ENCODE measurements at places on chromosomes 11 and 22. TPM values are rescaled to one million over a fixed set of nuclear protein-coding genes. Genes with fewer than 3 reads are reported as not detected.
A peak's percentile ranks its signal among the peaks of the same experiment; 100 is the strongest.

Gene C22orf42
- 13.9 TPM for total RNA-seq

Gene UPB1
- total RNA-seq, result 0.75 TPM

Gene TREH
- not detected for total RNA-seq

Gene FAM180B
- 0.29 TPM for total RNA-seq

Gene ANKK1
- 0.41 TPM for total RNA-seq

Gene HMOX1
- total RNA-seq, result 6.4 TPM

Gene TMEM191B
- total RNA-seq, result 2.2 TPM

Gene SCUBE1
- 4.5 TPM for total RNA-seq

Gene NCAM1
- 27.3 TPM for total RNA-seq

DNA sequence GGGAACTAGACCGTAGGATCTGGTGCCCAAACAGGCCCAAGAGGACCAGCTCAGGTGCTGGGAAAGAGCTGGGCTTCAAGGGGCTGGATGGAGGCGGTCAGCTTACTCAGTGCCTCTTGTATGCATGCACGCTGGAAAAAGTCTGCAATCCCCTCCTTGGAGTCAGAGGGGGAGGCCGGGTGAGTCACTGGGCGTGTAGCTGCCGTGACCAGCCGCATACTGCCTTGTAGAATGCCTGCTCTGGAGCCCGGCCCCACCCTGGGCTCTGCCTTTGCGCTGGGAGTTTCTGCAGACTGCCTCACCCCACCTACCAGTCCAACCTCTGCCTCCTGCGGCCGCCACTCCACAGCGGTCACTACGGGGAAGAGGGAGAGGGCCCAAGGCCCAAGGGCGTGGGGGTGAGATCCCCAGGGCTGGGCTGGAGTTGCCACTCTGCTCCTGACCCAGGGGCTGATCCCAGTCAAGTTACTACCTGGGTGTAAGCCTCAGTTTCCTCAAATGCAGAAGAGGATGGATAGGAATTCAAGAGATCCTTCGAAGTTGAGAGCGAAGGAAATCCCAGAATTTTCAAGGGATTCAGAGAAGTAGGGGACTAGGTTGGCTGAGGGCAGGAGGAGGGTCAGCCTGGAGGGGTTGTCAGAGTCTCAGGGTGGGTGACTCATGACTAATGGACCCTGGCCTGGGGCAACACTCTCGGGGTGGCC, 4.2 kb downstream of the MRGPRF start:
- no peak for DNase-seq

GRCh38 chr11:121552154-121552553, 99.4 kb upstream of the SORL1-AS1 start:
- DNase-seq, result no peak

GRCh38 chr11:34846467-34846866, 69.7 kb downstream of the APIP start:
- no peak for DNase-seq

GRCh38 chr11:30228323-30228884, 2.4 kb upstream of the FSHB start:
- no peak for DNase-seq

- no peak for DNase-seq
These were observed 1.8 kb downstream of the RCN1 start for GRCh38 chr11:32092581-32093170.

- no peak for DNase-seq
These were observed 544.6 kb upstream of the B3GAT1 start for GRCh38 chr11:134956450-134957210.

DNA sequence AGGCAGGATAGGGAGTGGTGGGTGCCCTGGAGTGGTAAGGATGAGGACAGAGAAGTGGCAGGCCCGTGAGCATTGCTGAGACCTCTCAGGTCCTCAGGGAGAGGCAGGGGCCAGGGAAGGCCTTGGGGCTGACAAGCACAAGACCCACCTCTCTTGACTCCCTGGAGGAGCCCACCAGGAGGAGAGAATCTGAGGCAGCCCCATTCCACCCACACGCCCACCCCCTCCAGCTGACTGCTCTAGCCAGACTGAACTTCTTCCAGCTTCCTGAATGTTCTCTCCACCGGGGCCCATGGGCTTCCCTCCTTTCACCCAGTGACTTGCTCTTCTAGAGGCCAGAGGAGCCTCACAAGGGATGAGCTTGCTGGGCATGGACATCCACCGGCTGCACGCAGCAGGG, 1403.0 kb downstream of the BRD1 start:
- DNase-seq, result no peak

DNA sequence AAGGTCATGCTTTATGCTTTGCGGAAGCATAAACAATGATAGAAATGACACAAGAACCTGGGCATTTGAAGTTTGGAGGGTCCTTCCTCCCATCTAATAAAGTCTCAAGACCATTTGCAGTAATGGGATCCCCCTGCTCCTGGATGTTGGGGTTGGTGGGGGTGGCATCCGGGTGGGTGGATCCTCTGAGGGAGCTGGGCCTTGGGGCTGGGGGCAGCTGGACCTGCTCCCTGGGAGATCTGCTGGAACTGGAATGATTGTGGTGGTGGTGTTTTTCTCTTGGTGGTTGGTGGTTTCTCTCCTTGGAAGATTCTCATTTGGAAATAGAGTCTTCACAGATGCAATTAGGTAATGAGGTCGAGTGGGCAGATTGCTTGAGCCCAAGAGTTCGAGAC, 2.2 kb upstream of the NAP1L4 start:
- DNase-seq, result no peak

- DNase-seq, result no peak
These were observed 107.0 kb downstream of the STIM1 start for GRCh38 chr11:3962406-3962840.

GRCh38 chr22:49450498-49450897, 377.2 kb downstream of the BRD1 start:
- no peak for DNase-seq

DNA sequence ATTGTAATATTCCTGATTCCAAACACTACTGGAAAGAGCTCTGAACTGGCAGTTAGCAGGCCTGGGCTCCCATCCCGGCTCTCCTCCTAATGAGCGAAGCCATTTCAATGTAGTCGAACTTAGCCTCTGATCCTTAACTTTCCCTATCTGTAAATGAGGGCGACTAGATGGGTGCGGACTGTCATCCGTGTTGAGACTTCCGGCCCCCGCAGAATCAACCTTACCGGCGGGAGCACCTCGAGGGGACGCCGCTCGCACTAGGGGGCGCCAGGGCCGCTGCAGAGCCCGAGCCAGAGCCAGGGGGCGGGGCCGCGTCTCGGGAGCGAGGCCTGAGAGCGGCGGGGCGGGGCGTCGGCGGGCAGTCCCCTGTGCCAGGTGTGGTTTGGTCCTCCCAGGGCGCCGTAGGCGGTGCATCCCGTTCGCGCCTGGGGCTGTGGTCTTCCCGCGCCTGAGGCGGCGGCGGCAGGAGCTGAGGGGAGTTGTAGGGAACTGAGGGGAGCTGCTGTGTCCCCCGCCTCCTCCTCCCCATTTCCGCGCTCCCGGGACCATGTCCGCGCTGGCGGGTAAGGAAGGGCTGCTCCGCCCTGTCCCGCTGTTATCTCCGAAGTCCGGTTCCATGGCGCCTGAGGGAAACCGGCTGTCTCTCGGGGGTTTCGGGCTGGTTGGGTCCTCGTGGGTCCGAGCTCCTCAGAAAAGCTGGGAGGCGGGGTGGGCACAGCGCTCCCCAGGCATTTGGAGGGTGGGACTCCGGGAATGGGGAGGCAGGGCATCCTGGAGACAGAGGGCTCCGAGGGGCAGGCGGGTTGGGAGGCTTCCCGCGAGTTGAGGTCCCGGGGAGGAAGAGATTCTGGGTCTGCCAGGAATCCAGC, at the start of gene LIMK2:
TSS of gene LIMK2 (plus strand) at position 437 of the 869 bp plus-strand sequence. CDS start at position 548, 111 bp downstream.
- peak; percentile 97 for DNase-seq

- DNase-seq, result no peak
These were observed 59.0 kb downstream of the ARL14EP start for GRCh38 chr11:30381879-30382278.

DNA sequence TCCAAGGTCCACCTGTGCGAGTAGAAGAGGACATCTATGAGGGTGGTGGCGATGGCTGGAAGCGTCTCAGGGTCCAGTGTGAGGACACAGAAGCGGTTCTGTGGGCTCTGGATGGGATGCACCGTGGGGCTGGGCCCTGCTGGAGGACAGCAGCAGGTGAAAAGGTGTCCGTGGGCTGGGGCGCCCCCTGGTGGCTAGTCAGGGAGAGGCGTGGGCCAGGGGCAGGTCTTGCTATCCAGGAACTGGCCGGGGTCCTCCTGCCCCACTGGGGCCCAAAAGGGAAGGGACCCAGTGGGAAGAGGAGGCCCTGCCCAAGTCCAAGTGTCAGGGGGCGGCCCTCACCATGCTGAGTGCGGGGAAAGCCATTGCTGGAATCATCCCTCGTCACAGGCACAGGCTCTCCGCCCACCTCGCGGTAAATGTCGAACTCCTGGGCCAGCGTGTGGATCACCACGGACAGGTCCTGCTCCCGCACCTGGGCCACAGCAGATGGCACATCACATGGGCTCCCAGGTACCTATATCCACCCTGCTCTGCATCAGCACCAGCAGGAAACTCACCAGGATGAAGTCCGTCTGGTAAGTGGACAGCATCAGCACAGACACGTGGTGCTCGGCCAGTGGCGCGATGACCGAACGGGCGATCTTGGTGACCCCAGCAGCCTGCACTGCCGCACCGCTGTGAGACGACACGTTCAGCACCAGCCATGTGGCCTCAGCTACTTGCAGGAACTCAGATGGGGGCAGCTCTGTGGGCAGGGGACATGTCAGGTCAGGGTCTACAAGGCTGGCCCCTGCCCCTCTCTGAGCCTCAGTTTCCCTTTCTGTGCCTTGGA, 2.3 kb downstream of the CASTOR1 start:
- peak; percentile 75 for DNase-seq

All from progenitor cell of endocrine pancreas (in vitro differentiated cells).